ENCODE measurements at places on chromosomes 12 and 14.

GRCh38 chr12:52659951-52660350 lies 7.9 kb upstream of the KRT2 start:
- H3K4me1 ChIP-seq = peaks cover 9% of the 10 kb centered on the region
- no peak for DNase-seq
- no peak overlapping the region for H3K27ac ChIP-seq
- no peaks in the 10 kb centered on the region for H3K36me3 ChIP-seq

- no peak overlapping the region for H3K4me3 ChIP-seq
- H3K27me3 ChIP-seq = peaks cover 8% of the 10 kb centered on the region
- H3K4me1 ChIP-seq = no peaks in the 10 kb centered on the region
- peak; percentile 21 for DNase-seq
Measured at GRCh38 chr12:64968989-64969819, 144.8 kb downstream of the TBC1D30 start.

DNA sequence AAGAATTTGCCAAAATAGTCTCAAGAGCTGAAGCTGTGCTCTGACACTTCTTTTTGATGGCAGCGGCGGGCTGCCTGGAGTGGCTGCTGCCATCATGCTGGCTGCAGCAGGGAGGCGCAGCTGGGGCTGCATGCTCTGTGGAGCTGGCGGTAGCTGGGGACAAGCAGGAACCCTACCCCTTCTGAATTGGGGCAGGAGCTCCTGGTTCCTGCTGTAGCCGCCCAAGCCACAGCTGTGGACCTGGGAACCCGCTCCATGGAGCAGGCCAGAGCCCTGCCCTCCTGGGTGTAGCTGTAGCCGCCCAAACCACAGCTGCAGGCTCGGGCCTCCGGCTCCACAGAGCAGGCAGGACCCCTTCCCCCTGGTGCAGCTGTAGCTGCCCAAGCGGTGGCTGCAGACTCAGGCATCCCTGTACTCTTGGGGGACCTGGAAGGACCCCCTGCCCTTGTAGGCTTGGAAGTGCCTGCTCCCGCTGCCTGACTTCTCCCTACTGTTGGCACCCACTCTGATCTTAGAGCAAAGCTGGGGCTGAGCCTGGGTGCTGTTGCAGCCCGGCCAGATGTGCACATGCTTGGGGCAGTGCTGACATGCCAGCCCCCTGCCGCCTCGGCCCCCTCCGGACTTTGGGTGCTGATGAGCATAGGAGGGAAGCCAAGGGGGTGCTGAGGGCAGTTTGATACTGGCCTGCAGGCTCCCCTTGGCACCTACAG lies 33.3 kb downstream of the APAF1 start:
- no peak for DNase-seq
- H3K36me3 ChIP-seq = peaks cover 5% of the 10 kb centered on the region
- H3K4me1 ChIP-seq = no peaks in the 10 kb centered on the region
- no peak overlapping the region for H3K27ac ChIP-seq
- H3K27me3 ChIP-seq = no peaks in the 10 kb centered on the region

GRCh38 chr14:76186308-76187027 lies 34.7 kb downstream of the GPATCH2L start:
- no peak overlapping the region for H3K4me3 ChIP-seq
- H3K27ac ChIP-seq = no peak overlapping the region
- no peaks in the 10 kb centered on the region for H3K4me1 ChIP-seq
- H3K27me3 ChIP-seq = no peaks in the 10 kb centered on the region
- DNase-seq = no peak

DNA sequence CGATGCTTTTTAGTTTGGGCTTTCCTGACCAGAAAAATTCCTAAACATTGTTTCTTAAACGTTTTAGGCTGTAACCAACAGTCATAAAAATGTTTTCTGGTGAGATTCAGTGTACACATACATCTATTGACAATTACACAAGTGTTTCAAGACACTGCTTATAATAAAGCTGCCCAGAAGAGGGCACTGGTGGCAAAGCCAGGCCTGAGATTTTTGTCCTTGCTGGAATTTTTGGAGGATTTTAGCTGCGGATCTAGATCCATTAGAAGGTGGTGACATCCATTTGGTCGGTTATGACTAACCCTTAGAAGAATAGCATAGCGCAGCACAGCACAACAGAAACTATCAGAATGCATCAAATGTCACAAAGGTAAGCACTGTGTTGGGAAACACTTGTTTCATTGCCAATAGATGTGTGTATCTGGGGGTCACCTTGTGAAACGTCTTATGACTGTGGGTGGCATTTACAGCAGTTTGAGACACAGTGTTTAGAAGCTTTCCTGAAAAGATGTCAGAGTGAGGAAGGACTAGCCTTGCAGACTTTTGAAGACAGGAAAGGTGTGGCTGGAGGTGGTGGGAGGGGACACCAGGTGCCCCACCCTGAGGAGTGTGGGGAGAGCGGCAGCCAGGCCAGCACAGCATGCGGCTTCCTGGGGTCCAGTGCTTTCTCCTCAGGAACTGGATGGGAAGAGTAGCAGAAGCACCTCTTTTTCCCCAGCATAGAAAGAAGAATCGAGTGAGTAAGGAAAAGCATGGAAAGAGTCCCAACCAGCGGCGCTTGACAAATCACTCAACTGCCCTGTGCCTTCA lies 54.7 kb upstream of the FKBP4 start:
- no peak overlapping the region for H3K4me3 ChIP-seq
- H3K4me1 ChIP-seq = no peaks in the 10 kb centered on the region
- no peak overlapping the region for H3K27ac ChIP-seq
- H3K27me3 ChIP-seq = peaks cover 91% of the 10 kb centered on the region

DNA sequence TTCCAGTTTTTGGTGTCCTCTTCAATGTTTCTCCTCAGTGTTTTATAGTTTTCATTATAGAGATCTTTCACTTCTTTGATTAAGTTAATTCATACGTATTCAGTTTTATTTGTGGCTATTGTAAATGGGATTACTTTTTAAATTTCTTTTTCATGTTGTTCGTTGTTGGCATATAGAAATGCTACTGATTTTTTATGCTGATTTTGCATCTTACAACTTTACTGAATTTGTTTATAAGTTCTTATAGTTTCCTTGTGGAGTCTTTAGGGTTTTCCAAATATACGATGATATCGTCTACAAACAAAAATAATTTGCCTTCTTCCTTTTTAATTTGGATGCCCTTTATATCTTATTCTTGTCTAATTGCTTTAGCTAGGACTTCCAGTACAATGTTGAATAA lies 9.7 kb upstream of the SDR9C7 start:
- no peak overlapping the region for H3K4me3 ChIP-seq
- no peaks in the 10 kb centered on the region for H3K27me3 ChIP-seq
- DNase-seq = no peak
- H3K4me1 ChIP-seq = peaks cover 10% of the 10 kb centered on the region
- H3K27ac ChIP-seq = no peak overlapping the region

- no peak overlapping the region for H3K4me3 ChIP-seq
- no peaks in the 10 kb centered on the region for H3K36me3 ChIP-seq
- H3K4me1 ChIP-seq = no peaks in the 10 kb centered on the region
- H3K27ac ChIP-seq = no peak overlapping the region
- no peak for DNase-seq
Measured at GRCh38 chr14:43539210-43539609, 967.9 kb downstream of the FSCB start.

DNA sequence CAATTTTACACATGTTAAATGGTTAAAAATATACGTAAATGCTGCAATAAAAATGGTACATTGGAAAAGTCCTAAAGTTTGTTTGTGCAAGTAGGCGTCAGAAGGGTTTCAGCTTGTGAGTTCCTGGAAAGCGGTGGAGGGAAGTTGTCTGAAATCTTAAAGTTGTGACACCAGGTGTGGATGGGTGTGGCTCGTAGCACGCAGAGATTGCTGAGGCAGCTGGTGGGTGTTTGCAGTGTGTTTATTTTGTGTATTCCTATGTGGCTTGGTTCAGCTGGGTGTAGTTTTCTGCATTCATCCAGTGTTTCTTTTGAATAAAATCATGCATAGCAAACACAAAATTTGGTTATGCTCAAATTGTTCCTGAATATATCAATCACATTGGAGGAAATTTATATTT lies 136.8 kb upstream of the TBX3 start:
- DNase-seq = no peak
- no peaks in the 10 kb centered on the region for H3K4me1 ChIP-seq
- H3K27me3 ChIP-seq = no peaks in the 10 kb centered on the region
- H3K4me3 ChIP-seq = no peak overlapping the region
- H3K27ac ChIP-seq = no peak overlapping the region

DNA sequence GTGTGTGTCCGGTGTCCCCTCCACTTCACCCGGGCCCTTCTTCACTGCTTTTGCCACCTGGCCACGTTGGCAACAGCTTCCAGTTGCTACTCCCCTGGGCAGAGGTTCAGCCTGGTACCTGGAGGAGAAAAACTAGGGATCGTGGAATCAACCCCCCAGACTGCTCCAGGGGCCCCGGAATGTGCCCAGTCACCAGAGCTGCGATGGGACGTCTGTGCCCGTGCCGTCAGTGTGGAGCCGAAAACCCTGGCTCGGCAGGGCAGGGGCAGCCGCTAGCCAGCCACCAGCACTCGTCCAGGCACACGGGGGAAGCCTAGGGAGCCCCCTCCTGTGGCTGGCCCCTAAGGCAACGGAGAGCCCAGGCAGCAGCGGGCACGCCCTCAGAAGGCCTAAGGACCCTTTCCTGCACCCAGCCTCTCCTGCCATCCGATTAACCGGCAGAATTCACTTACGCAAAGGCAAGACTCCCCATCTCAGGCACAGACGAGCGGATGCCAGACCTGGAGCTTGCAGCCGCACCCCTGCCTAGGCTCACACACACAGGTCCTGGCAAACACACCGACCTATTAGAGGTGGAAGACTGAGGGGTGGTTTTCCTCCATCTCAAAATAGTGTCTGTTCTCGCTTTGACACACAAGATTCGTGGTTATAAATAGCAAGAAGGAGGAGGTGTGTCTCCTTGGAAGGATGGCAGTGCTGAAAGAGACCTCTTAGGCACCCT lies 62.6 kb downstream of the FBXL14 start:
- H3K36me3 ChIP-seq = no peaks in the 10 kb centered on the region
- H3K4me3 ChIP-seq = peak overlapping the region; percentile 59
- H3K27ac ChIP-seq = no peak overlapping the region
- H3K4me1 ChIP-seq = peaks cover 12% of the 10 kb centered on the region

- DNase-seq = no peak
- H3K27ac ChIP-seq = no peak overlapping the region
- H3K4me3 ChIP-seq = no peak overlapping the region
- no peaks in the 10 kb centered on the region for H3K4me1 ChIP-seq
- no peaks in the 10 kb centered on the region for H3K36me3 ChIP-seq
- peaks cover 26% of the 10 kb centered on the region for H3K27me3 ChIP-seq
Measured at GRCh38 chr12:109695416-109695815, 18.2 kb upstream of the FAM222A start.

All from Calu3 (cell line).